Activated naive CD4-positive, alpha-beta T cell (primary cell): ENCODE measurements at places on chromosomes 4 and X.

GRCh38 chr4:148225639-148226038, 216.6 kb downstream of the NR3C2 start:
- DNase-seq = no peak

DNA sequence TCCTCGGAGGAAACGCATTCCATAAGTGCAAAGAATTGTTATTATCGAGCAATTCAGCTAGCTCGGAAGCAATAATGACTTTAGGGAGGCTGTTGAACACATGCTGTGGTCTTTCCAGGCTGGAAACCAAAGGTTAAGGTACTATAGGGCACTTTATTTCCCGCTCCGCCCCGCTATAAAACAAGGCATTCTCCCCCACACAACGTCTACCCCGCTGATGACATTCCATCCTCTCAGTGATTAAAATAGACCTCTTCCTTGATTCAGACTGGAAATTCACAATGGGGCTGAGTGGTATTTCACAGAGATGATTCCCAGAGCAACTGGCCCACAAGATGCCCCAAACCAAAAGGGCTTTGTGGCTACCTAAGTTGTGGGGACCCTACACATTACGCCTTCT, 196.4 kb downstream of the STIM2 start:
- no peak for DNase-seq

- no peak for DNase-seq
These were observed 92.3 kb upstream of the TLL1 start for GRCh38 chr4:165780735-165781134.

DNA sequence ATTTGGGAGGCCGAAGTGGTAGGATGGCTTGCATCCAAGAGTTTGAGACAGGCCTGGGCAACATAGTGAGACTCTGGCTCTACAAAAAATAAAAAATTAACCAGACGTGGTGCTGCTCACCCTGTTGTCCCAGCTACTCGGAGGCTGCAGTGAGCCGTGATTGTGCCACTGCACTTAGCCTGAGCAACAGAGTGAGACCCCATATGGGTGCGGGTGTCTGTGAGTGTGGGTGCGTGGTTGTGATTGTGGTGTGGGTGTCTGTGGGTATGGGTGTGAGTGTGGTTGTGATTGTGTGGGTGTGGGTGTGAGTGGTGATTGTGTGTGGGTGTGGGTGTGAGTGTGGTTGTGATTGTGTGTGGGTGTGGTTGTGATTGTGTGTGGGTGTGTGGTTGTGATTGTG, 114.6 kb downstream of the UBE2K start:
- DNase-seq = no peak

DNA sequence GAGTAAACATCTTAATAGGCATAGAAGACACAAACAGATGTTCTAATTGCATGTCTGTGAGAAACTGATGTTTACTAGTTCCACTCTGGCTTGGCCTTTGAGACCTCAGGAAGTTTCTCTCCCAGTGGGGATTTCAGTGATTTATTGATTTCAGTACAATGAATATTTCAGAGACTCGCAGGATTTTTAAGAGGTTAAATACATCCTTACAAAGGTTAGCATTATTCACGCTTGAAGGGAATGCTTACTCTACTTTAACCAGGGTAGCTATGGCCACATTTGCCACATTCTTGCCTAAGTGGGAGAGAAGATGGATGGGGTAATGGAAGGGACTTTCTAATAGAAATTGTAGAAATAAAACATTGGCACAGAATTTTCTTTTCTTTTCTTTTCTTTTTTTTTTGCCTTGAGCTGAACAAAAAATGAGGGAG, 480.1 kb downstream of the SPRY1 start:
- no peak for DNase-seq

- no peak for DNase-seq
These were observed 131.6 kb downstream of the SLIT2 start for GRCh38 chr4:20383283-20383682.

GRCh38 chr4:122050841-122051240, 99.0 kb upstream of the TRPC3 start:
- no peak for DNase-seq

DNA sequence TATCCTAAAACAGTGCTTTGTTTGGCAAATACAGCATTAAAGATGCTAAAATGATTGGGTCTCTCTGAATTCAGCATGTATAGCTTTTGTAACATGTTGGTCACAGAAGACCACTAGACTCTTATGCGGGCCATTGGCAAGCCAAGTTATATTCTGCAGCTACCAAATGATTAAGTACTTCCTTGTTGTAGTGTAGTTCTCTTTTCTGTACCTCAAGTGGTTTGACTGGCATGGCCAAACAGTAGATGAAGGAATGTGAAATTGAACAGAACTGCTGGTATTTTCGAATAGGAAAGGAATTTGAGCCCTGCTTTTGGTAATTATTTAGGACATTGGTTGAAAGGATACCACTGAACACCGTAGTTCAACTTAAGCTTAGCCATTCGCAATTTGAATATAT, 193.9 kb upstream of the GPC4 start:
- DNase-seq = no peak

DNA sequence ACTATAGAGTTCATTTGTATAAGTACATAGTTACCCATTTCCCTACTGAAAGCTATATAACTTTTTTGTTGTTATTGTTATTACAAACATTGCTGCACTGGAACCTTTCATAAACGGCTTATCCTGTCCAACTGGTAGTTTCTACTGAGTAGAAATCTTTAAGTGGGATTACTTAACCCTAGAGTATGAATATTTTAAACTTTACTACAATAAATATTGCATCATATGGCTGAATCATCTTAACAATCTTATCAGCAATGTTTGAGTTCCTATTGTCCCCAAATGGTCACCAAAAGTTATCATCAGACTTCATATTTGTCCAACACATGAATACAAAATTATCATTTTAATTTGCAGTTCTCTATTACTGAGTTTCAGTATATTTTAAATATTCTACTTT, 40.5 kb downstream of the LCORL start:
- DNase-seq = no peak

GRCh38 chrX:72128881-72129280, 2.8 kb downstream of the RTL5 start:
- no peak for DNase-seq

- DNase-seq = no peak
These were observed 174.7 kb downstream of the UGT8 start for GRCh38 chr4:114773339-114773738.

DNA sequence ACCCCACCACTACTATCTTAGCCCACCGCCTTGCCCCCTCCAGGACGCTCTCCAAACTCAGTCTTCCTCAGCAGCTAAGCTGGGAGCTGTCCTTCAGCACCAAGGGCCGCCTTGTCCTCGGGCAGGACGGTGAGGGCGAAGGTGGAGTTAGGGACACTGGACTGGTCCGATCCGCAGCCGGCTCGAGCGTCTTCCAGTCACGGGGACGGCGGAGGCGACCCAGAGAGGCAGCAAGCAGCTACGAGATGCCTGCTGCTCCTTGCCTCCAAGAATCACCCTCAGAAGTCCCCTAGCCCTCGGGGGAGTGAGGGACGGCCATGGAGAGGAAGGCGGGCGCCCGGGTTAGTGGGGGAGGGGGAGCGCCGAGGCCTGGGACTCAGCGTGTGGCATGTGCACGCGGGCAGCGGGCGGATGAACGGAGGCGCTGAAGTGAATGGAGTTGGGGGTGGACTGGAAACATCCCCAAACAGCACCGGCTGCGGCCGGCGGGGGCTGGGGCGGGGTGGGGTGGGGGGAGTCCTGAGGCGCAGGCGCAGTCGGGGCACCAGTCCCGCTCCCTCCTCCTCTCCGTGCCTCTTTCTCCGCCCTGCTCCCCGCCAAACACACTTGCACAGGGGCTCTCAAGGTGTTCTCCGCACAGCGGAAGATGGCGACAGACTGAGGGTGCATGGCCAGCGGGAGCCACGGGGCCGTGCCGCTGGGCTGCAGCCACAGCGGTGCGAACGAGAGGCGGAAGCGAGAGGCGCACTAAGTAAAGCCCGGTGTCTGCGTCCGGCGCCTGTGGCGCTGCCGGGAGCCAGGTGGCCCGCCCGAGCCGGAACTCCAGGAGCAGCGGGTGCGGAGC, at the start of gene NALF2:
NALF2 (plus strand) TSS at position 545 of the 844 bp plus-strand sequence. CDS start 957 bp downstream, outside the sequence.
- DNase-seq = no peak

DNA sequence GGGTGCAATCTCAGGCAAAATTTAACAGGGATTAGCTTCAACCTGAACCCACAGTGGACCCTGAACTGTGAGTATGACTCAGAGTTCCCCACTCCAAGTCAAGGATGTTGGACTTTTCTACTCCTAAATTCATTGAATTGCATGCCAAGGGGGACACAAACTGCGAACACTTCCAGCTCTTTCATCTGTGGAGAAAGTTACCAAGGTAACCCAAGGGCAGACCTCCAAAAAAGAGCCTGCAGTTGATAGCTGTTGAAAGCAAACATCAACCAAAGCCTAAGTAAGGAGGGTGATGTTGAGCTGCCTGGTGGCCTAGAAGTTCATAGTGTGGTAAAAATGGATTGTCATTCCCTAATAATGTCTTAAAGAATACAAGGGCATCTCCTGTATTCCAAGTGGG, 1242.9 kb downstream of the C4orf33 start:
- no peak for DNase-seq
